CD4-positive, alpha-beta T cell treated with Interleukin-10 for 1 hour (primary cell): ENCODE measurements at places on chromosomes 7 and 10.
A peak's percentile ranks its signal among the peaks of the same experiment; 100 is the strongest.

- no peak for DNase-seq
Measured at GRCh38 chr10:133199992-133200611, 29.9 kb upstream of the UTF1 start.

- no peak for DNase-seq
Measured at GRCh38 chr7:37035631-37036030, 311.3 kb upstream of the AOAH start.

- no peak for DNase-seq
Measured at GRCh38 chr7:121633186-121633585, 237.1 kb upstream of the FAM3C start.

DNA sequence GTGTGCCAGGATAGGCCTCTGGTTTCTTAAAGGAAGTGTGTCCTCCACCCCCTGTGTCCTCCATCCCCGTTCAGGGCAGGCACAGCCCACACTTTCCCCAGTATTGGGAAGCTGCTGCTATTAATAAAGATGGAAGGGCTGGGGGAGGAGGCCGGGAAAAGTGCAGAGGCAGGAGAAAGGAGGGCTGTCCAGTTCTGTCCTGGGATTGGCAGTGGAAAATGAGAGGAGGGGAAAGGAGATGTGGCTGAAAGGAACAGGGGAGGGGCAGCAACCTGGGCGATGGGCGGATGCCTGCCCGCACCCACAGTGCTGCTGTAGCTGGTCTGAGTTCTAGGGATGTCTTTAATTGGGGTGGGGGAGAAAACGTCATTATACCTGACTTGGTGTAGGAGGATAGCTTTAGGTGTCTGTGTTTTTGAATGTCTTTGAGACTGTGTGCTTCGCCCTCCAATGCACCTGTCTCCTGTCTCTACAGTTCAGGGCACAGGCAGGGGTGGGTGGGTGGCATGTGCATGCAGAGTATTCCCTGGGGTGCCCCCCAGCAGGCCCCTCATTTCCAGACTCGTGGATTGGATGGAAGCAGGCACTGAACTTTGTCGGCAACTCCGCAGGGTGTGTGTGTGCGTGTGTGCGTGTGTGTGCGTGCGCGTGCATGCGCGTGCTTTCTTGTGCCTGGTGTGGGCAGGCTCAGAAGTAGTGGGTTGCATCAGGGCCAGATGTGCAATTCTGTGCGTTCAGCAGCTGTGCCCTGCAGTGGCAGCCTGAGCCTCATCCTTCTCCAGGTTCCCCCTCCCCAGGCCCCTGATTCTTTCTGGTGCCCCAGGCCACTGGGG is 2.5 kb downstream of the TRIM8 start:
- peak; percentile 51 for DNase-seq
